Prostate gland (tissue), 2 donors: ENCODE measurements at places on chromosomes 12 and 14. TPM values are rescaled to one million over a fixed set of nuclear protein-coding genes. Genes with fewer than 3 reads are reported as not detected.
A peak's percentile ranks its signal among the peaks of the same experiment; 100 is the strongest.

DNA sequence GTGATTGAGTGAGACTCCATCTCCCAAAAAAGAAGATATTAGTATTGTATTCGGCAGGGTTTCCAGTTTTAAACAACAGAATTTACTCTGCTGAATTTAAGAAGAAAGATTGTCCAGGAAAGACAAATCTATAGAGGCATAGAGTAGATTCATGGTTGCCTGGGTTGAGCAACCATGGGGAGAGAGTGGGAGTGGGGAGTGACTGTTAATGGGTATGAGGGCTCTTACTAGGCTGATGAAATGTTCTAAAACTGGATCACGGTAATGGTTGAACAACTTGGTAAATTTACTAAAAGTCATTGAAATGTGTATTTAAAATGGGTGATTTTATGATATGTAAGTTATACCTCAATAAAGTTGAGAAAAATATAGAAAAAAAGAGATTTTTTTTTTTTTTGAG lies 13.9 kb upstream of the C12orf76 start:
- DNase-seq, result no peak

- peak; percentile 79 for DNase-seq
Observed at GRCh38 chr14:67837011-67837624, 17.5 kb downstream of the RAD51B start.

DNA sequence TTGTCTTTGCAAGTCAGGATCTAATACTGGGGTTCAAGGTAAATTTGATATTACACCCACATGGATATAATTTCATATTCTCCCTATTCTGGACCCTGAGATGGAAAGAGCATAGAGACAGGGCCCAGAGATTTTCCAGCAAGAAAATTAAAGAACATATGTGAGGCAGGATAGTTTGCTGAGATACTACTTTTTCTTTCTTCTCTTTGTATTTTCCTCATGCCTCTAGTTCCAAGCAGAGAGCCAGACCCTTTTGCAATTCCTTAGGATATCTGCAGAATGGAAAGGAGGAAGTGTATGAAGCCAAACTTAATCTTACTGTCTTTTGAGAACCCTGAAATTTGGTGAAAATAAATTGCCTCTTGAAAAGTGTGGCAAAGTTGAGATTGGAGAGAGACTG lies 34.0 kb upstream of the RNASE3 start:
- DNase-seq, result no peak

GRCh38 chr14:74411671-74412070 lies 14.3 kb downstream of the SYNDIG1L start:
- no peak for DNase-seq

DNA sequence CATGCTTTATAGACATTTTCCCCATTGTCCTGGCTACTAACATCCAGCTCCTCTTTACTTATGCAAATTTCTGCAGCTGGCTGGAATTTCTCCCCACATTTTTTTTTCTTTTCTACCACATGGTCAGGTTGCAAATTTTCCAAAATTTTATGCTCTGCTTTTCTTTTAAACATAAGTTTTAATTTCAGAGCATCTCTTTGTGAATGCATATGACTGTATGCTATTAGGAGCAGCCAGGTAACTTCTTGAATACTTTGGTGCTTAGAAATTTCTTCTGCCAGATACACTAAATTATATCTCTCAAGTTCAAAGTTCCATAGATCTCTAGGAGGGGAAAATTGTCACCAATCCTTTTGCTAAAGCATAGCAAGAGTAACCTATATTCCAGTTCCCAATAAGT lies 365.9 kb downstream of the LRFN5 start:
- DNase-seq, result no peak

DNA sequence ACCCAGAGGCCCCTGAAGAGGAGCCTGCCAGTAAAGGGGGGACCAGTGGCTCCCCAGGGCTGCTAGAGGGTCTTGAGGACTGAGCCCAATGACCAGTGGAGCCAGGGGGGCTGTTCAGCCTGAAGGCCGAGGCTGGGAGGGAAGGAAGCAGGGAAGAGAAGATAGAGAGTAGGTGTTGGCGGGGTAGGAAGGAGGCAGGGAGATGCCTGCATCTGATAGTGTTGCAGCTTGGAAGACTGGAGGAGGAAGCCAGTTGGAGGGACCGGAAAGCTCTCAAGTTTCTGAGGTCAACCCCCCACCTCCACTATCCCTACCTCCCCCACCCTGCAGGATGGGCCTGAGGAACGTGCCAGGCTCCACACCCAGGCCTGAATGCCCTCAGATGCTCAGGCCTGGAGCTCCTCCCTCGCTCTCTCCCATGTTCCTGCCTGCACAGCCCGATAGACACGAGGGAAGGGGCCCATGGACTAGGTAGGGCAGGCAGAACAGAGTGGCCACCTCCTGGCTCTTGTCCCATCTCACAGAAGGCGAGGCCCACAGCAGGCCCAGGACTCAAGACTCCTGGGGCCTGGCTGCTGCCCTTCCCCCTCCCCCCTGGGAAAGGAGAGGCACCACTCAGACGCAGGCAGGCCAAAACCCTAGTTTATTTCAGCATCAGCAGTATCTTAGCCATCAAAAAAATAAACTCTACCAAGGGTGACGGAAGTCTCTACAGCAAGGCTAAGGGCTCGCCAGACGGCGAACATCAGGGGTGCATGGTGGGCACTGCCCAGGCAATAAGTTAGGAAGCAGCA lies 3.4 kb downstream of the CKB start:
- no peak for DNase-seq

GRCh38 chr12:88471331-88472045 lies 108.8 kb downstream of the KITLG start:
- no peak for DNase-seq

DNA sequence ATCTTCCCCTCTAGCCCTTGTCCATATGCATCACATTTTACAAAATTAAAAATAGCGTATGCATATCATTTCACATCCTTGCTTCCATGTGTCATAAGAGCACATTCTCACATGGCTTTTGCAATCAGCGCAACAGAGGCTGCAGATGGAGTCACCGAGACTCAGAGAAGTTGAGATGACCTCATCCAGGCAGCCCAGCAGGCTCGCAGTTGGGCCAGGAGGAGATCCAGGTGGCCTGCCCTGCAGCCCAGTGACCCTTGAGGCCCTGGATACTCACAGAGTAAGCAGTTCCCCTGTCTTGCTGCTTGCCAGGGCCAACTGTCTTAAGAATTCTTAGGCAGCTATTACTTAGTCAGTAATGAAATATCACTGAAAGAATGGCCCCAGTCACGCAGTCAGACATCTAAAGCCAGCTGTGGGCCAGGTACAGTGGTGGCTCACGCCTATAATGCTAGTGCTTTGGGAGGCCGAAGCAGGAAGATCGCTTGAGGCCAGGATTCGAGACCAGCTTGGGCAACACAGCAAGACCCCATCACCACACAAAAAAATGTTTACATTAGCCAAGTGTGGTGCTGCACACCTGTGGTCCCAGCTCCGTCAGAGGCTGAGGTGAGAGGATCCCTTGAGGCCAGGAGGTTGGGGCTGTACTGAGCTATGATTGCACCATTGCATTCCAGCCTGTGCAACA lies 9.1 kb downstream of the CAMKK2 start:
- no peak for DNase-seq

- DNase-seq, result no peak
Observed at GRCh38 chr12:43284486-43285158, 267.4 kb downstream of the ADAMTS20 start.

DNA sequence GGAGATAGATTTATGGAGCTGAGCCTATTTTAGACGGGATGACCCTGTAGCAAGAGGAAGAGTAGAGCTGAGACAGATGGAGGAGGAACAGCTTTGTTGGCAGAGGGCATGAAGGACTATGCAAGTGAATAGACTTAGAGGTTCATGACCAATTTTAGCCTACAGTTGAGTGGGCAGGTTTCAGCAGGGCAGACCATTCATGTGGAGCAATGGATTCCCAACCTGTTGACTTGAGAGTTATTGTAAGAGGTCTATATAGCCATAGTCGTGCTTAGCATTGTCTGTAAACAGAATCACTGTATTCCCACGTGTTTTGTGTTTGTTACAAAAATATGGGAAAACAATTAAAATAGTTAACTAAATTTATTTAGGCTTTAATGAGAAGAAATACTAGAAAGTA lies 116.8 kb downstream of the CFAP54 start:
- DNase-seq, result no peak

- no peak for DNase-seq
Observed at GRCh38 chr12:18696971-18697602, 40.7 kb downstream of the PLCZ1 start.

DNA sequence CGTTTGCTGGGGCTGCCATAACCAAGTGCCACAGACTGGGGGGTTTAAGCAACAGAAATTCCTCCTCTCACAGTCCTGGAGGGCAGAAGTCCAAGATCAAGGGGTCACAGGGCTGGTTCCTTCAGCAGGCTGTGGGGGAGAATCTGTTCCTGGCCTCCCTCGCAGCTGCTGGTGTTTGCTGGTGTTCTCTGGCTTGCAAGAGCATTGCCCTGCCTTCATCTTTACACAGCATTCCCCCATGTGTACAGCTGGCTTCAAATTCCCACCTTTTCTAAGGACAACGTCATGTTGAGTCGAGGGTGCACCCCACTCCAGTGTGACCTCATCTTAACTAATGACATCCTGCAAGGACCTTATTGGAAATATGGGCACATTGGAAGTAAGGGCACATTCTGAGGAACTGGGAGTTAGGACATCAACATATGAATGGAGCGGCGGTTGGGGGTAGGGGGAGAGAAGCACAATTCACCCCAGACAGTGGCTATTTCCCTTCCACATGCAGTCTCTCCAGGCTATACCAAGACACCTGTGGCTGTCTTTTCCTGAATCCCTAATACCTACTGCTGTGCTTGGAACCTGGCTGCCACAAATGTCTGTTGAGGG lies 123.6 kb downstream of the FOXN3 start:
- DNase-seq, result no peak

DNA sequence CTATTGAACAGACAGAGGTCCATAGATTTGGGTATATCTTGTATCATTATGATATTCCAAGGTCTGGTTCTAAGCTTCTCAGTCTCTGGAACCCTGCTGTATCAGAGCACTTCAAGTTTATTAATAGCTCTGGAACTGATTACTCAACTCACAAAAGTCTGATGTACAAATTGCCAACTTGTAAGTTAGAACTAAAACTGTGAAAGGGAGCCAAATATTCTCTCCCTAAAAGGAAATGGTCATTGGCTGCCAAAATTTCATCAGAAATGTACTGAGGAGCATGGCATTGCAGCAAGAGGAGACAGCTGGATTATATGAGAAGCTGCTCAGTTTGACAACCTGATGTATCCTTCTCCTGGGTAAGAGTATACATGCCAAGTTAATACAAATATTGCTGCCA lies 828.8 kb upstream of the SEL1L start:
- no peak for DNase-seq

DNA sequence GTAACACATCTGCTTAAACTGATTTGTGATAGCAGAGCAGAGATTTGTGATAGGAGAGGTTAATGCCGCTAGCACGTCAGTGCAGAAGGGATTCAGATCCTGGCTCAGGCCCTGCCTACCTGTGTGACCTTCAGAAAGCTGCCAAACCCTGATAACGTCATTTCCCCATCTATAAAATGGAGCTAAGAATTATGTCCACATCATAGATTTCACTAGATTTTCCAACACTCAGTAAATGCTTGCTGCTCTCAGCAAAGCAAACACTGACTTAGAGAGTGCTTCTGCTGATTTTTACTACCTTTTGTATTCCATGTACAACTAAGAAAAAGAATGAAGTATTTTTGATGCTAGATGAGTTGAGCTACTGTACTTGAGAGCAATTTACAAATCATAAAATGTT lies 261.4 kb downstream of the ITPR2 start:
- DNase-seq, result no peak

DNA sequence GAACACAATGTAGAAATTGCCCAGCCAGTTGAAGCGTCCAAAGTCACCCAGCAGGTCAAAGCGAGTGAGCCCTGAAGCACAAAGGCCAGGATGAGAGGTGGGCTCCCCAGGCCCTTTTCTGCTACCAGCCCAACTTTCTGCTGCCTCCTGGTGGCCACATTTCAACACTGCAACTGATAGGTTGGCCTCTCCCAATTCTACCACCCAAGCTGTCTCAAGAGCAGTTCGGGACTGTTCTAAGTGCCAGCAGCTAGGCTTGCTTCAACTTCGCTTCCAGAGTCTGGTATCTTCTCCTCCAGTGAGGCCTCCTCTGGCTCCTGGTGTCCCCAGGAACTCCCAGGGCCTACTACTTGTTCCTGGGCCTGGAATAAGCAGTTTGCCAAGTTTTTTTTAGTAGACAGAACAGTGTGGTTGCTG lies 3.4 kb upstream of the DHH start:
- no peak for DNase-seq

DNA sequence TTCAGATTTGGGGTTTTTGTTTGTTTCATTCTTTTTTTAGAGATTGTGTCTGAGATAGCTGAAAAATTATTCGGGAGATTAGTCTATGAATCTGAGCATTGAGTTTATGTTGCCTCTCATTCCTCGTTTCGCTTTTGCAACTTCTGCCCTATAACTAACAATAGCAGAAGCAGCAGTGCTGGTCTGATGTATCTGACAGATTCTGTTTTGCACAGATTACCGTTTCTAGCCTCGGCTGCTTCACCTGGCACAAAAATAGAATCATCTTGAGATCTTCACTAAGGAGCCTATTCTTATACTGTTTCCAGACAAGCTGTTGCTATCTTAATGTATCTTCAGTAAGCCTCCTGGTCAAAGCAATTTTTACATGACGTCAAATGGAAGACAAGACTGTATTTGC lies 29.2 kb downstream of the KCNJ8 start:
- DNase-seq, result no peak

DNA sequence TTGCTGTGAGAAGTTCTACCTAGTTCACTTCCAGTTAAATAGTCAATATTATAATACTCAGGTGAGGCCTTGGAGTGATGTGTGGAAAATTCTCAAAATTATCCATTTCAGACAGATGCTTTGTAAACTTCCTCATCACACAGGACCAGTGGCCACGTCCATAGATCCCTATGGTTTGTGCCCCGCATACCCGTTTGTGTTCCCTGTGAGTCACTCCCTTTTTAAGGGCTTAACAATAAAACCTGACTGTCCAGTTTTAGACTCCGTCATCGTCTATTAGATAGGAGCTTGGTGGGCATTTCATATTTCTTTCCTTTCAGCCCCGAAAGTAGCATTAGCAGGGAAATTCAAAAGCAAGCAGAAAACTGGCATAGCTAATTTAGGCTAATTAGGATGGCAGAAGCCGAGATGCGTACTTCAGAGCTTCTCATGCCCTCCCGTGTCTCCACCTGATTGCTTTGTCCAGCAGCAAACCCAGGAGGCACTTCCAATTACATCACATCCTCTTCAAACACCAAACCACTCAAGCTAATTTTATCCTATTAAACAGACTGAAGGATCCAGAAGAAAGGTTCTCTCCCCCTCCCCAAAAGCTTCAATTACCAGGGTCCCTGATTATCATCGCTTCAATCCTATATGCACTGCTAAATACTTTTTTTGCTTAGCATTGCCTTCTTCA lies 186.6 kb upstream of the OTX2 start:
- no peak for DNase-seq

Gene TRMT61A
- total RNA-seq, result 40.4 TPM

Gene AKAP3
- total RNA-seq, result 13.9 TPM

Gene TMTC3
- 15.1 TPM for total RNA-seq

Gene HOXC9
- 0.23 TPM for total RNA-seq

Gene GPR162
- total RNA-seq, result 4.4 TPM

Gene SOAT2
- total RNA-seq, result 0.28 TPM

Gene ING4
- total RNA-seq, result 75.5 TPM

Gene APOF
- 0.62 TPM for total RNA-seq

Gene ANKS1B
- 13.0 TPM for total RNA-seq

Gene DBX2
- not detected for total RNA-seq

Gene TMPRSS12
- 1.2 TPM for total RNA-seq

Gene SLC10A1
- not detected for total RNA-seq

Gene TESPA1
- 6.1 TPM for total RNA-seq
